NT2/D1 (cell line): ENCODE measurements at places on chromosomes 6 and 20.

GRCh38 chr6:157956171-157956730 is 25.4 kb upstream of the SYNJ2 start:
- no peak for DNase-seq

DNA sequence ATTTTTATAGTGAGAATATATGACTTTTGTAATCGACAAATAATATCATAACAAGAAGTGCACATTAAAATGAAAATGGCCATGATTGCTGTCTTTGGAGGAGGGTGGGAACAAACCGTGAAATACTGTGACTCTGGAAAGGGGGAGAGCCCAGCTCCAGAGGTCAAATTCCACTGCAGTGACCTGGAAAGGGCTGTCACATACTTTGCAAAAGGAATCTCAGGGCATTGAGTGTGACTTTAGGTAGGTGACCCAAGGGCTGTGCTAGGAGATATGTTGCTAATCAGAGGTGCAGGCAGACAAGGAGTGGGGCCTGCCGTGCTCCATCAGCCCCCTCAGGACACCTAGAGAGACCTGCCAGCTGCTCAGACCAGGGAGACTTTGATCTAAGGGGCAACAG is 28.1 kb upstream of the BMP7 start:
- DNase-seq: no peak

GRCh38 chr20:48752963-48753362 is 74.8 kb downstream of the PREX1 start:
- no peak for DNase-seq

DNA sequence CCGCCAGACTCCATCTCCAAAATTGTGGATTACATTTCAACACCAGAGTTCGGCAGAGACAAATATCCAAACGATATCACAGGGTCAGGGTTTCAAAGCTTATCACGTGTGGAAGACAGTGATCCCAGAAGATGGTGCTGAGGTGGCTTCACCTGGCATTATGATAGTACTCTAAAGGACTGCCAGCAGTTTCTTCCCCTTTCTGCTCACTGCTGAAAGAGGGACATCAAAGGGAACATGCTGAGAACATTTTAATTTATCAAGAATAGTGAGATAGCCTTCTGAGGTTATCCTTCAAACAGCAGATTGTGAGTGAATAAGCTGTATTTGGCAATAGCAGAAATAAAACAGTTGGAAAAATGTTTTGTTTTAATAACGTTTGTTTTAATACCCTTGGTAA is 79.7 kb downstream of the FIG4 start:
- DNase-seq: no peak

DNA sequence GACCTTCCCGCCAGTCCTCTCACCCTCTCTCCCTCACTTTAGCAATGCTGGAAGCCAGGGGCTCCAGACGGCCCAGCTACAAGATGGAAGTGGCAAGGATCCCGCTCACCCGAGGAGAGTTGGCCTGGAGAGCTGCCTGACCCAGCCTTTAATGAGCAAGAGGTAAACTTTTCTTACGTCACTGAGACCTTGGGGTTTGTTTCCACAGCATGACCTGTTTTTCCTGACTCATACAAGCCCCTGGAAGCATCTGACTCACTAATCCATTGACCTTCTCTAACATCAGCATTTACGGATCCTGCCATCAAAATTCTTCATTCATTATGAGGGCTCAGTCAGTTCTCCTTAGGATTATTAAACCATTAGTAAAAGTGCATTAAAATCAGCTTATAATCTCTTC is 120.4 kb downstream of the MYLK4 start:
- no peak for DNase-seq

GRCh38 chr6:38077488-38078030 is 258.0 kb downstream of the ZFAND3 start:
- no peak for DNase-seq

DNA sequence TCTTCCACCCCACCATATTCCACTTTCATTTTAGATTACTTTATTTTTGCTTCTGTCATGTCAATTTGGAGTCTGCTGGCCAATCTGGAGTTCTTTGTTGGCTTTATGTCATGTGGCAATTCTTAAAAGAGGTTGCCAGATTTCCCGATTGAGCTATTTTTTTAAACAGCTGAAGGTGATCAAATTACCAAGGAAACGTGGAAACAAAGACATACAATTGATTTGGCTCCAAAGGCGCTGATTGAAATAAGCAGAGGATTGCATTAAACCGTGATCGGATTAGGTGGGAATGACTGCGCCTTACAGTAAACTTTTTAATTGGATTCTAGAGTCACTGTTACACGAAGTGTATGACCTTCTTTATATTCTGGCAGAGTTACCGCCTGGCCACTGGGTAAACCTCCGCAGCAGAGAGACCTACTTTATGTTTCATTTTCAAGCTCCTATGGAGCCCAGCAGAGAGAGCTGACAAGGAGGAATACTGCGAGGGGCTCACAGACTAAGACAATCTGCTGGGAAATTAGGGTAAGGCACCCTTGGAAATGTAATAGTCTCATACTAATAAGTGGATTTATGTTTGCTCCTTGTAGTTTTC is 37.9 kb downstream of the SIM1 start:
- DNase-seq: no peak

- DNase-seq: no peak
Measured at GRCh38 chr6:136771306-136771705, 21.0 kb downstream of the MAP3K5 start.

DNA sequence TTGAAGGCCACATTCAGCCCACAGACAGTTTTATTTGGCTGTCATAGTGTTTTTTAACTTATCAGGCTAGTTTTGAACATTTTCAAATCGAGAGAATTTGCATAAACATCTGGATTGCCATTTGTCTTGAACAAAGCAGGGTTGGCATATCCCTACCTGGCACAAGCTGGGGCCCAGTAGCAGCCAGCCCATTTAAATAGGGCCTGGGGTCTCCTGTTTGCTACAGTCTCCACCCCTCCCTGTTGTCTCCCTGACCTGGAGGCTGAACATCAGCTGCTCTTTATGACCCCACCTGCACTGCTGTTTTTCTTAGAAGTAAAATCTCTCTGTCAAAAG is 10.5 kb downstream of the BCAS4 start:
- DNase-seq: no peak

GRCh38 chr6:169225131-169225576 is 28.5 kb downstream of the THBS2 start:
- no peak for DNase-seq

- DNase-seq: no peak
Measured at GRCh38 chr20:60295214-60295613, 337.0 kb downstream of the CDH26 start.

- DNase-seq: no peak
Measured at GRCh38 chr20:845226-845868, 11.8 kb downstream of the FAM110A start.

- DNase-seq: no peak
Measured at GRCh38 chr6:75142721-75143120, 63.1 kb downstream of the COL12A1 start.

GRCh38 chr20:2165871-2166270 is 64.2 kb downstream of the STK35 start:
- DNase-seq: no peak

- no peak for DNase-seq
Measured at GRCh38 chr6:87230801-87231200, 75.4 kb downstream of the ZNF292 start.

DNA sequence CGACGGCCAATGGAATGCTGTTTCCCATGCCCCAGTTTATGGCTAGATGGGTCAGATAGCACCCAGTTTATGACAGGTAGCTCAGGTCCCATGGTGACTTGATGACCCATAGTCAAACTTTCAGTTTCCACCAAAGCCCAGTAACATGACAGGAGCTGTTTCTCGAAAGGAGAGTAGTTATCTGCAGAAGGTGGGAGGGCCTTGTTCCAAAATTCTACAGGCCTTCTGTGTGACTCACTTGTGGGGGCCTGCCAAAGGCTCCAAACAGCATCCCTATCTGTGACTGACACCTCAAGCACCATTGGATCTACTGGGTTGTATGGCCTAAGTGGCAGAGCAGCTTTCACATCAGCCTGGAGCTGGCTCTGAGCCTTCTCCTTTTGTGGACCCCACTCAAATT is 379.7 kb upstream of the MANEA start:
- no peak for DNase-seq

- peak; percentile 64 for DNase-seq
Measured at GRCh38 chr20:37846573-37846972, 56.4 kb upstream of the VSTM2L start.

DNA sequence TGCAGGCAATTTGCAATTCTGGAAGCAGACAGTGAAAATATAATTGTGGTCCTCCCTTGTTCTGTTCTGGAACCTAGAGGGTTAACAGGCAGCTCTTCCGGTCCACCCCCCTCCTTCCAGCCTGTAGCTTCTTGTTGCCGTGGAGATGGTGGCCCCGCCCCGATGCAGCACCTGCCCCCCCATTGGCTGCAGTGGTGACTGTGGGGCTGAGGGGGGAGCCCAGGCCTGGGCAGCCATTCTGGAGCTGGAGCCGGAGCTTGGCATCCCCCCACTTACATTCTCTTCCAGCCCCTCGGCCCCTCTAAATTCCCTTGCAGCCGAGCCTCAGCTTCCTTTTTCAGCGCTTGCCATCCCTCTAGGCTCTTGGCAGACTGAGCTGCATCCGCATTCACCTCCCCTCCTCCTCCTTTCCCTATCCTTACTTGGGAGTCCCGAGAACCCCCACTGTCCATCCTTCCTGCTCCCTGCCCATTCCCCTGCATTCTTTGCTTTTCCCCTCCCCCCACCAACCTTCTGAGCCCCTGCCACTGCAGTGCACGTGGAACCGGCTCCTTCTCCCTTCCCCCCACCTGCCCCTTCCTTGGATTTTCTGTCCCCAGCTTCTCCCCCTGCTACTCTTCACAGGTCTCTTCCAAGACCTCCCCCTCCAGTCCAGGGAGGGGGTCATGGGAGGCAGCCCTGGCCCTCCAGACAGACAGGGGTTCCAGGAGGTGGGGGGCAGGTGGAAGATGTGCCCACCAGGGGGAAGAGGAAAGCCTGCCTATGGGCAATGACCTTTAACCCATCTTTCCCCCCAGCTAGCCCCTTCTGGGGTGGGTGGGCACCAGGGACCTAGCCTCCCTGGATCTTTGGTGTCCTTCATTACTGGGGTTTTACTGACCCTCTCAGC is 11.4 kb downstream of the SYNGAP1 start:
- peak; percentile 89 for DNase-seq

DNA sequence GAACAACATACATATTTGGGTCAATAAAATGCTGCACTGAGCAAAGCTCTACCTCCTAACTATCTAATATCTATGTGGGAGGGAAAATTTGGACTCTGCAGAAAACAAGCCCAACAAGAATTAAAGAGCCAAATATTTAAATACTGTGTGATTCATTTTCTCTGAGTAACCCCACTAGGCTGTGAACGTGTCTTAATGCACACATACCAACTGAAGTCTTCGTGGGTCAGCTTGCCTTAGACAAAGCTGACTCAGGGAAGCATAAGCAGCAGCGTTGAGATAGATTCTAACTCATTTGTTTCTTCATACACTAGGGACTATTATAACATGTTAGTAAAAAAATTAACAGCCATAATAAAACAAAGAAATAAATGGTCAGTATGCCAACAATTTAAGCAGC is 114.3 kb downstream of the GJA1 start:
- no peak for DNase-seq

GRCh38 chr20:50674138-50674825 is 17.1 kb downstream of the RIPOR3 start:
- no peak for DNase-seq

DNA sequence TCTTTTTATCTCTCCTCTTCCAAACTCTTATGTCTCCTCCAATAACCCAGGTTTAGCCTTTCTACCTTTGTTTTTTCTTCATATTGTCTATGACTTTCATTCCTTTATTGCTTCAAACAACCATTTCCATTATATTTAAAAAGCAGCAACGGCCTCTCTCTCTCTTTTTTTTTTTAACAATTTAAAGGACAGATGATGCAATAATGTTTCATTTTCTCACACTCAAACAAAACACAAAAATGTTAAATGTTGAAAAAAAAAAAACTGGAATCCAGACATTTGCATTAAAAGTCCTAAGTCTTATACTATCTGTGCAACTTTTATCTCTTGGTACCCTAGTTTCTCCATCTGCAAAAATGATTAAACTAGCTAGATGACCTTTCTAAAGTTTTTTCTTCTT is 105.8 kb downstream of the LMBRD1 start:
- no peak for DNase-seq

GRCh38 chr6:12178521-12178920 is 111.6 kb upstream of the EDN1 start:
- no peak for DNase-seq

- no peak for DNase-seq
Measured at GRCh38 chr6:106512048-106512967, 117.0 kb downstream of the RTN4IP1 start.

DNA sequence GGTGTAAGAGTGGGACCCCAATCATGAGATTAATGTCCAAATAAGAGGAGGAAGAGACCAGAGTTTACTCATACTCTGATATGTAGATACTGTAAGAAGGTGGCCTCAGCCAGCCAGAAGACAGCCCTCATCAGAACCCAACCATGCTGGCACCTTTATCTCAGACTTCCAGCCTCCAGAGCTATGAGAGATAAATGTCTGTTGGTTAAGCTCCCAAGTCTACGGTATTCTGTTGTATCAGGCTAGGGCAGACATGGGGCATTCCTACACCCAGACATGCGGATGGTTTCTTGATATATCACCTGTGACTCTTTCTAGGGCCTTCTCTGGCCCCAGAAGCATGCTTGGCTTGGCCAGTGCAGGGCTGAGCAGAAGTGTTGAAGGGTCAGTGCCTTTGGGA is 247.4 kb upstream of the RIN2 start:
- DNase-seq: no peak

GRCh38 chr6:80126657-80127345 is 20.3 kb downstream of the BCKDHB start:
- no peak for DNase-seq

DNA sequence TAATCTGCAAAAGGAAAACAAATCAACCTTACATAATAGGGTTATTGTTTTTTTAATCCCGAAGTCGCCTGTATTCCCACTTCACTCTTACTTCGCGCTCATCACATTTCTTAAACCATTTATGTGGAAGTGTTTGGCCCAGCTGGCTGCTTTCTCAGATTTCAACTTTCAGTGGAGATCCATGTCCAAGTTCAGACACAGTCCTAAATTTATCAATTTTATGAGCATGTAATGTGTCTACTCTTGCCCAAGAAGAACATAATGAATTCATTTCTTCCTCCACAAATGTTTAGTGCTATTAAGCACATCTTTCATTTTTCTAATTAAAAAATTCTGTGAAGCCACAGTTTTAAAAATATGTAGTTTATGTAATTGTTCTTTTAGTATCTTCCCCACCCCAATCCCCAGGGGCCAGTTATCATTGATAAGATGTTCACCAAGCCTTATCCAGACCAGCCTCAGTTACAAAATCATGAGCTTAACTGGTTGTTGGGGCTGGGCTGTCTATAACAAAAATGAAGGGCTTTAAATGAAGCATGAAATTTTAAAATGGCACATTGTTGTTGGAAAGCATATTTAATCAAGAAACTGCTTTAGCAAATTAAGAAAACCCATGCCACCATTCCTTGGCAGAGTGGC is 151.7 kb downstream of the UST start:
- DNase-seq: no peak

- no peak for DNase-seq
Measured at GRCh38 chr6:13764996-13765395, 49.4 kb downstream of the MCUR1 start.

GRCh38 chr6:90386399-90387382 is 90.0 kb upstream of the BACH2 start:
- DNase-seq: no peak

GRCh38 chr6:38713812-38714211 is 1.3 kb upstream of the DNAH8 start:
- no peak for DNase-seq
